ENCODE measurements at places on chromosomes 3 and 15. TPM values are rescaled to one million over a fixed set of nuclear protein-coding genes. Genes with fewer than 3 reads are reported as not detected.

- DNase-seq: no peak
Measured at GRCh38 chr3:51691021-51691420, 15.8 kb upstream of the GRM2 start.

DNA sequence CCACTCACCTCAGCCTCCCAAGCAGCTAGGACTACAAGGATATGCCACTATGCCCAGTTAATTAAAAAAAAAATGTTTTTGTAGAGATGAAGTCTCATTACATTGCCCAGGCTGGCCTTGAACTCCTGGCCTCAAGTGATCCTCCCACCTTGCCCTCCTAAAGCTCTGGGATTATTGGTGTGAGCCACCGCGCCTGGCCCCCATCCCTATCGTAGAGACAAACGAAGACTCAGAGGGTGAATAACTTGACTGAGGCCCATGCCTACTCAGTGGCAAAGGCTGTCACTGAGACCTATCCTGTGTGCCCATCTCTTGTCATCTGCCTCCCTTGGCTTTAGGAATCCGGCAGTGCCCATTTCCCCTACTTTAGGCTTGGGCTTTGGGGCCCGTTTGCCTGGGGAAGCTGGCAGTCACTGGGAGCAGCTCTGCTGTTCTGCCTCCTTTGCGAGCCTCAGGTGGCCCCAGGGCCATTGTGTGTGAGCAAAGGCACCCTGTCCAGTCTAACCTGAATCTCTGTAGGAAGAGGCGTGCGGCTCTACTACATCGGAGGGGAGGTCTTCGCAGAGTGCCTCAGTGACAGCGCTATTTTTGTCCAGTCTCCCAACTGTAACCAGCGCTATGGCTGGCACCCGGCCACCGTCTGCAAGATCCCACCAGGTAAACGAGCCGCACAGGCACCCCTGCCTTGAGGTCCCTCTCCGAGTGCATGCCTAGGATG is 70.1 kb downstream of the AAGAB start:
- no peak for DNase-seq

- no peak for DNase-seq
Measured at GRCh38 chr3:36796161-36796560, 31.8 kb upstream of the DCLK3 start.

DNA sequence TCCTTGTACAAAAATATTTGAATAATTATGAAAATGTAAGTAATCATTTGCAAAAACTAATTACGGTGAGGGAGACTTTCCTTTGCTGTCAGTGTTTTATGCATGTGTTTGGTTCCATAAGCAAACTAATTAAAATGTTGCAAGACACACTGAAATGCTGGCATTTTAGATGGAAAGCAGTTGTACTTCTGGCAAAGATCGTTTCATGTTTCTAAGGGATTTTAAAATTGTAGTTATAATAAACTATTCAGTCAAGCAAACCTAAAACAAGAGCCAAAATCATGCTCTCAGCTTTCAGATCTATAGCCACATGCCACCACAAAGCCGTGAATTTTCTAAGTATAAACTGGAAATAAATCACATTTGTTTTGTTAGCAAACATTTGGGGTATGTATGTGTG is 240.1 kb upstream of the ZNF385D start:
- DNase-seq: no peak

Gene FSTL1
- 376 TPM for total RNA-seq

Gene SAMMSON
- total RNA-seq: not detected

Gene EXD1
- not detected for total RNA-seq
